ENCODE measurements at places on chromosomes 5 and 9.

GRCh38 chr5:142817949-142818431, 47.8 kb downstream of the ARHGAP26 start:
- DNase-seq: no peak

DNA sequence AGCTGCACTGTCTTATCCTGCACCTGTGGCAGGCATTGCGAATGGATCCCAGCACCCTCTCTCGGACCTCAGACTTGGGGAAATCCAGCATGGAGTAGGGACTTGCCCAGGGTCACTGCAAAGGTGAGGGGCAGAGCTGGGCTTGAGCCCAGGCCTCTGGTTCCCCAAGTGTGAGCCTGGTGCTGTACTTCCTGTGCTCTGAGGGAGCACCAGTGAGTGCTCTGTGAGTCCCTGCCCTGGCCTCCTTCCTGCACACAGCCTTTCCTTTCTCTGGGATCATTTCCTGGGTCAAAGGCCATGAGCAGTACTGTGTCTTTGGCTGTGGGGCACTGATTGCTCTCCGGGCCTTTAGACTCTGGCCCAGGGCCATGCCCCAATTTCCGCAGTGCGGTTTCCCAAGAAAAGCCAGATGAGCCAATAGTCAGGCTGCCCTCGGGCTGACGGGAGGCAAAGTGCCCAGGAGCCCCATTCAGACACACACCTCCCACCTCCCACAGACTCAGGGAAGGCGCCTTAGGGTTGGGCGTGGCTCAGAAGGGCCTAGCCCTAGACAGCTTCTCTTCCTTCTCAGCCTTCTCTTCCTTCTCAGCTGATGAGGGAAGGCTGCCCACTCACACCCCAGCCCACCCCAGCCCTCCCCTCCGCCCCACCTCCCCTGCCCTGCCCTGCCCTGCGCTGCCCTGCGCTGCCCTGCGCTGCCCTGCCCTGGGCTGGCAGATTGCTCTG, 23.3 kb upstream of the TRIM14 start:
- peak; percentile 84 for DNase-seq

DNA sequence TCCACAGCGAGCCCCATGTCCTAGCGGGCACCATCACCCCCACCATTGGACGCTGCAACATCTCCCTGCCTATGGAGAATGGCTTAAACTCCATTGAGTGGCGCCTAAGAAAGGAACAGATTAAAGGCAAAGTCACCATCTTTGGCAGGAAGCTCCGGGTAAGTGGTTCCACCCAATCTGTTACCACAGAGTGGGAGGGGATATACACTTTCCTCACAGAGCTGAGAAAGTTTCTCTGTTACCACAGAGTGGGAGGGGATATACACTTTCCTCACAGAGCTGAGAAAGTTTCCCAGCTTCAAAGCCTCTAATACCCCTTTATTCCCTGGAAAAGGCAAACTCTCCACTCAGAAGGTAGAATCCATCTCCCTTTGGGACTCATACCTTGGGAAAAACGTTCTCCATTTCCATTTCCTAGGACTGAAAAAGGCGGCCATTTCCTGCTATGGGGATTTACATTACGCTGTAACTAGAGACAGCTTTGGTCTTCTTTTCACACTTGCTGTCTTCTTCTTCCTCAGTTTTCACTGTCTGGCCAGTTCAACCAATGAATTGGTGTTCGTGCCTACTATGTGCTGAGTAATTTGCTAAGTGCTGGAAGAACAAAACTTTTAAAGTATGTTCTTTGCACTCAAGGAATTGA, 63.4 kb upstream of the WWC1 start:
- no peak for DNase-seq

- no peak for DNase-seq
These were observed 125.1 kb downstream of the KCNIP1 start for GRCh38 chr5:170628691-170629565.

DNA sequence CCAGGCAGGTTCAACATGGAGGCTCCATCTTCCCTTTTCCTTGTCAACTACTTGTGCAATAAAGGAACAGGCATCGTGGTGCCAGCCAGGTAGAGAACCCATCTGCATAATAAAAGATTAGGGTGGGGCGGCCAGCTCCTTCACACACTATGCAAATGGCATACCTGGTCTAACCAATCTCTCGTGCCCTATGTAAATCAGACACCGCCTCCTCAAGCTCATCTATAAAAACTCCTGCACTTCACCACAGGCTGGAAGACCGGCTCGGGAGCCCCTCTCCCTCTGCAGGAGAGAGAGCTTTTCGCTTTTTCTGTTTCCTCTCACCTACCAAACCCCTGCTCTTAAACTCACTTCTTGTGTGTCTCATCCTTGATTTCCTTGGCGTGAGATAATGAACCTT, 244.3 kb upstream of the PUM3 start:
- peak; percentile 93 for DNase-seq

GRCh38 chr9:69175486-69175885, 1.4 kb downstream of the TJP2 start:
- DNase-seq: no peak

DNA sequence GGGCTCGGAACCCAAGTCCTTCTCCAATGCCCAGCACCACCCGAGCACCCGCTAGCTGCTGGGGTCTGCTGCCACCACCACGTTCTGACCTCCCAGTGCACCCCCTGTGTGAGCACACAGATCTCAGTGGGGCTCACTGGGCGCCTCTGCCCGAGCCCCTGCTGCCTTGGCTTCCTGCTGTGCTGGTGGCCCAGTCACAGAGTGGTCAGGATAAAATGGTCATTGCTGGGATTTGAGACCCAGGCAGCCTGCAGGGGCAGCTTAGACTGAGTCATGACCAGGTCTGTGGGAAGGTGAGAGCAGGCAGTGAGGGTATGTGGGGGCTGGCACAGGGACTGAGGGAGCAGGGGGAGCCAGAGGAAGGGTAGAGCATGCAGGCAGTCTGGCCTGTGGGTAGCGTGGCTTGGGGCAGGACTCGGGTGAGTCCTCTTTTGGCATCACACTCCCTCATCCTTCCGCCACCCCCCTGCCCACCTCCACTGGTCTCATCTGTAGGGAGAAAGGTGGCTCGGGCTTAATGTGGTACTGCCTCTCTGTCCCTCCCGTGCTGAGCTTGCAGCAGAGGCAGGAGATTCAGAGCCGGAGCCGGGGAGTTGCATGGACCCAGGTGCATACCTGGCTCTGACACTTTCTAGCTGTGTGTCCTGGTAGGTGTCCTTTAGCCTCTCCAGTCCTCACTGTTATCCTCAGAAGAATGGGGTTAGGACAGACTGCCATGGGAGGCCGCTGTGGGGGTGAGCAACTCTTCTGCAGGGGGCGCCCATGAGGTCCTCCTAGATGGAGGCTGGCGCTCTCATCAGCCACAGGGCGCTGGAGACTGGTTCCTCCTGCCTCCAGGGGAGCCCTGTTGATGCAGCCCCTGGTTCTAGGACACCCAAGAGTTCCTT, 32.1 kb downstream of the USP20 start:
- no peak for DNase-seq
